ENCODE measurements at places on chromosomes 13 and 19. TPM values are rescaled to one million over a fixed set of nuclear protein-coding genes. Genes with fewer than 3 reads are reported as not detected.

NDUFB7 gene
- total RNA-seq, result 190 TPM

TEX29 gene
- total RNA-seq, result not detected

CEACAM20 gene
- not detected for total RNA-seq

CRTC1 gene
- 4.0 TPM for total RNA-seq

IZUMO2 gene
- total RNA-seq, result not detected

AMER2 gene
- not detected for total RNA-seq
